Ammon's horn (tissue), 1 donor: ENCODE measurements at places on chromosomes 16 and 17.
A peak's percentile ranks its signal among the peaks of the same experiment; 100 is the strongest.

DNA sequence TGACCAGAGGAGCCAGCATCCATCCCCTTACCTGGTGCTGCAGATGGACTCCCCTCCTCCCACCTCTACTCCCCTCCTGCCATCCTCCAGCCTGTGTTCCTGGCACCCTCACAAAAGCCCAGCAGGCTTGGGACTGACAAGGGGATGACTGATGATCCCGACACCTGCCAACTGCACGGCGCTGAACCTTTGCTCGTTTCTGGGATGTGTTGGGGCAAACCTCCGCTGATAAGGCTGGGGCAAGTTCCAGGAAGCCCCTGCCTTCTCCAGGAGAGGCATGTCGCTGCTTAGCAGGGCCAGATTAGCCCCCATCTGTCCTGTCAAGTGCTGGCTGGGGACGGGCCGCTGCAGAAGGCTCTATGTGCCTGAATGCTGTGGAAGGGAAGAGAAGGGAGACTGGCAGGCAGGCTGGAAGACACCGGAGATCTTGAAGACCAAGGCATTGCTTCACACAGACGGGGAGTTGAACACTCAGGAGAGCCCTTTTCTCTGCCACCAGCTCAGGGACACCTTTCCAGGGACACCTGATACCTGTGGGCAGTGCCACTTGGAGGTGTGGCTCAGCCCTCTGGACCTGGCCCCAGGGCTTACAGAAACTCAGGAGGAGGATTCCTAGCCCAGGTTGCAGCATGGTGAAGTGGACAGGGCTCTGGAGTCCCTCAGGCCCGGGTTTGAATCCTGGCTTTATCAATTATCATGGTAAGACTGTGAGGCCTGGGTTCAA lies 973 bp upstream of the KRT15 start:
- DNase-seq, result no peak

DNA sequence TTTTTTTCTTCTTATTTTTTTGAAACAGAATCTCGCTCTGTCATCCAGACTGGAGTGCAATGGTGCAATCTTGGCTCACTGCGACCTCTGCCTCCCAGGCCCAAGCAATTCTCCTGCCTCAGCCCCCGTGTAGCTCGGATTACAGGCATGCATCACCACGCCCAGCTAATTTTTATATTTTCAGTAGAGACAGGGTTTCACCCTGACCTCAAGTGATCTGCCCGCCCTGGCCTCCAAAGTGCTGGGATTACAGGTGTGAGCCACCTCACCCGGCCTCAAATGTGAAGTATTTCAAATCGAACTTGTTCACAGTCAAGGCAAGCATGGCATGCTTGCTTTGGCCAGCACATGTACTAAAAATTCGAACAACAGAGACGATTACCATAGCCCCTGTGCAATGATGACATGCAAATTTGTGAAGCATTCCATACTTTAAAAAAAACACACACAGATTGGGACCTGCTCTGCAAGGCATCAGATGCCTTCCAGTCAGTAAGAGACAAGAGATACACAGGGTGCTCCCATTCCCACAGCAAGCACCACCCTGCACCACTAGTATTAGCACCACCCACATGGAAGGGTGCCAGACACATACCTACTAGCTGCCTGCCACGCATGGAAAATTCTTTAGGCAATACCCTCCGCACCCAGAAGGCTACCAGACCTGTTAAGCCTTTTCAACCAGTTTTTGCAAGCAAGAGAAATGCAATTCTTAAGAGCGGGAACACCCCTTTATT lies 47.2 kb downstream of the ANKRD11 start:
- no peak for DNase-seq

- DNase-seq, result no peak
Measured at GRCh38 chr17:60330731-60331130, 61.2 kb downstream of the USP32 start.

- peak; percentile 54 for DNase-seq
Measured at GRCh38 chr17:74431568-74432423, at the start of gene GPRC5C. Gene GPRC5C, plus strand, starts transcription at chr17:74432088. Its CDS starts 7,689 bp downstream, at chr17:74439777.

DNA sequence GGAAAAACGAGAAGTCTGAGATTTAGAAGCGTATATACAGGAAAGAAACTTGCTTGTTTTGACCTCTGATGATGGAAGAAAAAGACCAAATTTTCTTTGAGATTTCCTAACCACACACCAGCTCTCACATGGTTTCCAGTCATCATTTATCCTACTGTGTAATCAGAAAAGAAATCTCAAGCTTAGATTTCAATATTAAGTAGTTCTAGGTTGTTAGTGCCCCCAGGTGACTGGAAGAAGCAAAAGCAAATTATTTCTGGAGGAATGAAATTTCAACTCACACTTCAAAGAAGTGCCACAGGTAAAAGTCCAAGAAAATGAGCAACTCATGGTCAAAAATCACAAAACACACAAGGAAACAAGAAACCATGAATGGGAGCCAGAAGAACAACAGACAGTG lies 51.8 kb upstream of the KDM6B start:
- DNase-seq, result no peak

DNA sequence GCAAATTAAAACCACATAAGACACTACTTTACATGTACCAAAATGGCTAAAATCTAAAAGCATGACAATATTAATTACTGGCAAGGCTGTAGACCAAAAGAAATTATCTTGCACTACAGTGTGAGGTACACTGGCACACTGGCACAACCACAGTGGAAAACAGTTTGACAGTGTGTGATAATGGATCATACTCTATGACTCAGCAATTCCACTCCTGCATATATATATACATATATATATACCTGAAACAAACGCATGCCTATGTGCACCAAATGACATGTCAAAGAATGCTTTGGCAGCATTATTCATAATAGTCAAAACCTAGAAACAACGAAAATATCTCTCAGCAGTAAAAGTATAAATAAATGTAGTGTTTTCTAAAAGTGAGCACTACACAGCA lies 4.6 kb upstream of the DYNLRB2 start:
- no peak for DNase-seq

- DNase-seq, result no peak
Measured at GRCh38 chr17:50559674-50560184, 786 bp upstream of the CACNA1G start.

GRCh38 chr16:85751698-85752501 lies 1.0 kb upstream of the C16orf74 start:
- DNase-seq, result no peak

DNA sequence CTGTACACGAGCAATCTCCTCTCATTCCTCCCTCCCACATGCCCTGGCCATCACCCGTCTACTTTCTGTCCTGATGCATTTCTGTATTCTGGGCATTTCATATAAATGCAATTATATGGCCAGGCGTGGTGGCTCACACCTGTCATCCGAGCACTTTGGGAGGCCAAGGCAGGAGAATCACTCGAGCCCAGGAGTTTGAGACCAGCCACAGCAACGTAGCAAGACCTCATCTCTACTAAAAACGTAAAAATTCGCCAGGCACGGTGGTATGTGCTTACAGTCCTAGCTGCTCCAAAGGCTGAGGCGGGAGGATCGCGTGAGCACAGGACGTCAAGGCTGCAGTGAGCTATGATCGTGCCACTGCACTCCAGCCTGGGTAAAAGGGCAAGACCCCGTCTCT lies 4.8 kb downstream of the MEAK7 start:
- no peak for DNase-seq

GRCh38 chr16:85573696-85574641 lies 39.2 kb upstream of the GSE1 start:
- no peak for DNase-seq

DNA sequence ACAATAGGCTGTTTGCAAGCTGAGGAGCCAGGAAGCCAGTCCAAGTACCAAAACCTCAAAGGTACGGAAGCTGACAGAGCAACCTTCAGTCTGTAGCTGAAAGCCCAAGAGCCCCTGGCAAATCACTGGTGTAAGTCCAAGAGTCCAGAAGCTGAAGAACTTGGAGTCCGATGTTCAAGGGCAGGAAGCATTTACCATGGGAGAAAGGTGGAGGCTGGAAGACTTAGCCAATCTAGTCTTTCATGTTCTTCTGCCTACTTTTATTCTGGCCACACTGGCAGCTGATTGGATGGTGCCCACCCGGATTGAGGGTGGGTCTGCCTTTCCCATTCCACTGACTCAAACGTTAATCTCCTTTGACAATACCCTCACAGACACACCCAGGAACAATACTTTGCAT lies 15.3 kb downstream of the CD300LB start:
- DNase-seq, result no peak

- no peak for DNase-seq
Measured at GRCh38 chr17:63421681-63422645, 24.1 kb downstream of the CYB561 start.

DNA sequence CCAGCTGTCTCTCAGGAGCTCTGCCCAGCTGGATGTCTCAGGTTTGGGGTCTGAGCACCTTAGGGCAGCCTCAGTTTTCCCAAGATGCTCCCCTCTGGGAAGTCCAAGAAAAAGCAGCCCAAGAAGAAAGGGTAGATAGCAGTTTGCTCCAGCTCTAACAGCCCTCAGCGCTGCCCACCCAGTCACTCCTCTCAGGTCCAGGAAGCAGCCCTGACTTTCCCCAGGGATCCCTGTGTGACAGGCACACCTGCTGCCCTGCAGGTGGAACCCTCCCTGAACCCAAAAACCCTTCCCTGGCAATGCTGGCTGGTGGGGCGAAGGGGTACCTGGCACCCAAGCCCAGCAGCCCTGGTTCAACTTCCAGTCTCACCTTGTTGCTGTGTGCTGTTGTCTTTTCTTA lies 48.1 kb downstream of the BEAN1 start:
- no peak for DNase-seq

- DNase-seq, result peak; percentile 63
Measured at GRCh38 chr17:67891481-67892119, 66.3 kb downstream of the BPTF start.

- no peak for DNase-seq
Measured at GRCh38 chr16:54027995-54028394, 258.6 kb downstream of the IRX3 start.

- DNase-seq, result no peak
Measured at GRCh38 chr16:14268073-14268472, 197.0 kb downstream of the MRTFB start.

- peak; percentile 23 for DNase-seq
Measured at GRCh38 chr16:12498077-12498476, 305.6 kb downstream of the CPPED1 start.

DNA sequence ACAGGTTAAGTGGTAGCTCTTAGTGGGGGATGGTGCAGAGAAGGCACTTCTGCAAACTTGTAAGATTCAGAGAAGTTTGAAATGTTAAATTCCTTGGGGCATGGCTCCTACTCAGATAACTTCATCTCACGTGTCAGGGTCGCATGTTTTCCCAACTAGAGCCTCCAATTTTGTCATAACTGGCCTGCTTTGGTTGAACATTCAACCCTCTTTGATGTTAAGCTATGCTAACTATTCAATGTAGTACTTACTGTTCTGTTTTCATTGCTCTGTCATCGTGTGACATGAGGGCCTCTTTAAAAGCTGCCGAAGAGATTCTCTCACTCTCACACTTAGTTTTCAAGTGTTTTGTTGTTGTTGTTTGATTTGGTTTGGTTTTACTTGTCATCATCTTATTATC lies 280.8 kb downstream of the CDH11 start:
- DNase-seq, result no peak

GRCh38 chr17:29568331-29569244 lies at the start of gene TP53I13:
Gene TP53I13, plus strand, starts transcription at chr17:29568701. Its CDS starts 58 bp downstream, at chr17:29568759.
- peak; percentile 85 for DNase-seq

GRCh38 chr16:76118344-76118743 lies 158.9 kb upstream of the CNTNAP4 start:
- no peak for DNase-seq

DNA sequence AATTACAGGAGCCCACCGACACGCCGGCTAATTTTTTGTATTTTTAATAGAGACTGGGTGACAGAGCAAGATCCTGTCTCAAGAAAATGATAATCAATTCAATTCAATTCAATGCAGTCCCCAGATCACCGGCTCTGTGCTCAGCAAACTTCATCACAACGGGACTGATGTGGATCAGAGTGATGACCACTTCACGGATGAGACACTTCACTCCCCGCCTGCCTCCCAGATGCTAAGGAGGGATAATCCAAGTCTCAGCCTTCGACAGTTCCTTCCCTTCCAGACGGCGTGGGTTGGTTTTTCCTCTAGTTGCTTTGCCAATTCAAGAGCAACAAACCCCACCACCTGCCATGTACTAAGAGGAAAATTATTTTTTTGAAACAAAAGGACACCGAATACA lies 93.8 kb downstream of the ZDHHC7 start:
- no peak for DNase-seq

DNA sequence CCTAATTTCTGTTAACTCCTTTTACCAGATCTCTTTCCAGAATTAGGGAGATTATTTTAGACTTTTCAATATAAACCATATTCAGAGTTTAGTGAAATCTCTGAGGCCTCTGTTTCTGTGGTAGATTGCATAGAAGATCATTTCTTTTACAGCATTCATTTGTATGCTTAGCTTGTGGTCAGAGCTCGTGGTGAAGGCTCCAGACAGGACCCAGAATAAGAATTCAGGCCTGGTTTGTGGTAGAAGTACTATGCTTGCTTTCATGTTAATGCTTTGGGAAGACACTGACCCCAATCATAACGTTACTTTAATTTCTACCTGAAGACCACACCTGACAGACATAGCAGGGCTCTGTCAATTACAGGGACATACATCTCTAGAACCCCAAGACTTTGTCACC lies 258.1 kb downstream of the FTO start:
- DNase-seq, result no peak

GRCh38 chr17:81440511-81441244 lies 45.4 kb downstream of the BAHCC1 start:
- DNase-seq, result no peak

DNA sequence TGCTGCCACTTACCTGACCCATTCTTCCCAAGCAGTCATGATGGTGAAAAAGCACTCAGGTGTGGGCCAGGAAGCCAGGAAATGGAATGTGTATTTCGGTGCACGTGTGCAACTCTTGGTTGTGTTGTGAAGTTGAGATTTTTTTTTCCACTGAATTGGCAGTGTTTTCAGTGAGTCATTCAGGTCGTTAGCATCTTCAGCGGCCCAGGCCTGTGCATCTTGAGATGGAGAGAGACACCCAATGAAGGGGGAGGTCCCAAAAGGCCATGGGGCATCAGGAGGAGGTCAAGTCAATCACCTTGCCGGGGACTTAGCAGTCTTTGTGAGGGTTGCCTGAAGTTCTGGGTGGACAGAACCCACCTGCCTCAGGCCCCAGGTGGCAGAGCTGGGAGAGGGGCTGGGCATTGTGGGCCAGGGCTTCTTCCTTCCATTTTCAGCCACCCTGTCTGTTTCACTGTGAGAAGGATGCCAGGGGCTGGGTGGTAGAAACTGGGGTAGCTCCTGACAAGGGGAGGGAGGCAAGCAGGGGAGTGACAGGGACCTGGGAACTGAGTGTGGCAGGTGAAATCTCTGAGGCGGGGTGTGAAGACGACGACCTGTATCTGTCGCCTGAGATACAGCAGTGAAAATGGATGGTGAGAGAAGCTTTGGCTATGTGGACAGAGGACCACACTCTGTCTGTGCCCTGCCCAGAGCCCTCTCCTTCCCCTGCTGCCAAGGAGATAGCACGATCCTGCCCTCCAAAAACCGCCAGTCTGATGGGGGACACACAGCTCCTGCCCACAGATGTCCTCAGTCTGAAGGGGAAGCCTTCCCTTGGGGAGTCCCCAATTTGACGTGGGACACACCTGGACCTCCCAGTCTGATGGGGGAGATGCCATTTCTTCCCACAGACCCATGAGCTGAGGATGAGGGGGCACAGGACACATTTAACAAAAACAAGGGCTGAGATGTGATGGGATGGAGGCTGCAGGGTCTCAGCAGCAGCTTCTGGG lies 11.9 kb downstream of the TBKBP1 start:
- DNase-seq, result no peak
